ENCODE measurements at places on chromosomes 12 and 14.

DNA sequence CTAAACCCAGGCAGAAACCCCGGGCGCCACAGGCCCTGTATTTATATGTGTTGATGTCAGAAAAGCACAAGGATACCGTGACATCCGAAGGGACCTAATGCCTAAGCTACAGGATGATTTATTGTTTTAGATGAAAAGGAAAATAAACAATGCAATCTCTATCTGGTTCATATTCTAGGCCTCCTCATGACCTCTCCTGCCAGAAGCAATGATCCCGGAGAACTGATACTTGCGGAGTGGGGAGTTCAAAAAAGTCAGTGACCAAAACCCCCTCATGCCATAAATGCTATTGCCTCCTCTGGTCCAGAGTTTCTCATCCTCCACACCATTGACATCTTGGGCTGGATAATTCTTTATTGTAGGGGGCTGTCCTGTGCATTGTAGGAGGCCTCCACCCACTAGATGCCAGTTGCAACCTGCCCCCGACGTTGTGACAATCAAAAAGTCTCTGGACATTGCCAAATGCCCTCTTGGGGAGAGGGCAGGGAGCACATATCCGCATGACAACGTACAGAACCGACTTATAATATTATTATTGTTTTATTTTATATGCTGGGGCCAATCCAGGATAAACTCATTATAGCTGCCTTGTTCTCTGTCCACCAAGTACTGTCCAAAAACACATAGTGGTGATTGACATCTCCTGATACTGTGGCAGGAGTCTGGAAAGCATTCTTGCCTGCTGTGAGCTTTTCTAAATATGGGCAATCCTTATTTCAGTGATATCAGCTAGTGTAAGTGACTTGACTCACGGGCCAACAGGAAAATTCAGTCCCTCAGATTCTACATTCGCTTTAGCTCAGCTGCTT lies 1.1 kb upstream of the CSRP2 start:
- DNase-seq, result no peak

GRCh38 chr12:42859612-42860011 lies 270.1 kb upstream of the PRICKLE1 start:
- no peak for DNase-seq

- DNase-seq, result no peak
Observed at GRCh38 chr12:124849382-124849781, 14.3 kb downstream of the SCARB1 start.

DNA sequence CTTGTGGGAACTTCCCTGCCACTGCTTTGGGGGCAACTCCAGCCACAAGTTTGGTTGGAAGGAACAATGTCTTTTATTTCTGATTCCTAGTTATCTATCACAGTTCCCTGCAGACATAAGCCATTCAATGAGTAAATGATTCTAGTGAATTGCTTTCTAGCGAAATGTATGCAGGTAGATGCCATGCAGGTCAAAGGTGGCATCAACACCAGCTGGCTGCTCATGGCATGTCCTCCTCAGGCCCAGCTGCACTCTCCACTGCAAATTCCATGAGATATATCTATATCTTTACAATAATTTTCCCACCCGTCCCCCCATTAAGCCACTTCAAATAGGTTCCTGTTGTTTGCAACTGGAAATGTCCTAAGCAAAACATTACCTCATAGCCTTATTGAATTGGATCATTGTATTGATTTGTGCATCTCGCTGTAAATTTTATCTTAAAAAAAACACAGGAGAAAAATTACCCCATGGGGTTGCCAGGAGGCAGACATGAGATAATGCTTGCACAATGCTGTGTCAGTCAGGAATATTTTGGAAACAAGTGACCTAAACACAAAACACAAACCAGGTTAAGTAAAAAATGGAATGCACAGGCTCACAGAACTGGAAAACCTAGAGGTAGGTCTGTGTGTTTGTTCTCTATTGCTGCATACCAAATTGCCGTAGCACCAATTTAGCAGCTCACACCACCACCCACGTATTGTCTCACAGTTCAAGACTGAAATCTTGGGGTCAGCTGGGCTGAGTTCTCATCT lies 32.8 kb upstream of the TXNRD1 start:
- no peak for DNase-seq

DNA sequence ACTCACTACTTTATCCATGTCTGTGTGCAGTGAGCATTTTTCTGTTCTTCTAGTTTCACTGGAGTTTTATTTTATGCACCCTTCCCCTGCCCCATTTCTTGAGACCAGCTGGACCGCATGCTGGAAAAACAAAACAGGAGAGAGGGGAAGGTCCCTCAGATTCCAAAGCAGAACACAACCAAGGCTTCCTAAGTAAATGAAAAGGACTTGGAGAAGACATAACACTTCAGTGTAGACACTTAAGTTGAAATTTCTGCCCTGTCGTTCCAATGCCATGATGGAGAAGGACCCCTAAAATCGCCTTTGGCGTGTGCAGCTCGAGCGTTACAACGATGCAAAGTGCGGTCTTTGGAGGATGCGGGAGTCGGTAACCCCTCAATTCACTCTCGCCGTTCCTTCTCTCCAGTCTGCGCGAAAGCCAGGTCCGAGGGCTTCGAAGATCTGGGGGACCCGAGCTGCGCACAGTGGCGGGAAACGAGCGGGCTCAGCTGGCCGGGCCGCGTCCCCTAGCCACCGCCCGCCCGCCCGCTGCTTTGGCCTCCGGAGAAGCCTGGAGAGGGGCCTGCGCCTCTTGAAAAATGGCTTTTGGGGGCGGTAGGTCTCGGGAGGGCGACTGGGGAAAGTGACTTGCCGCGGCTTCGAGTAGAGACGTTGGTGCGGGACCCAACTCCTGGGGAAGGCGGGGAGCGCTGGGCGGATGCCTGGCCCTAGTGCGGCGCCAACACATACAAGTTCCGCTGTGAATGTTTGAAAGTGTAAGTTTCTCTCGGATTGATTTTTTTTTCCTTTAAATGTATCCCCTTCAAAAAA lies 11.2 kb upstream of the HOXC13 start:
- DNase-seq, result no peak

- DNase-seq, result no peak
Observed at GRCh38 chr12:105233041-105233905, 2.7 kb downstream of the APPL2 start.

- DNase-seq, result no peak
Observed at GRCh38 chr14:51792809-51793208, 67.6 kb upstream of the GNG2 start.
